Progenitor cell of endocrine pancreas (in vitro differentiated cells): ENCODE measurements at places on chromosomes 3 and 15. TPM values are rescaled to one million over a fixed set of nuclear protein-coding genes. Genes with fewer than 3 reads are reported as not detected.

Gene GPR27
- 6.1 and 6.7 TPM in 2 replicates for total RNA-seq

Gene C3orf49
- total RNA-seq, result not detected in 2 replicates

Gene CYP1A2
- total RNA-seq, result not detected in 2 replicates

GRCh38 chr3:48661501-48662144 is 1.1 kb downstream of the CELSR3 start:
- peak; percentile 72 for DNase-seq

GRCh38 chr3:47006145-47006651 is 26.7 kb downstream of the NBEAL2 start:
- no peak for DNase-seq

- DNase-seq, result no peak
Measured at GRCh38 chr15:92625251-92625980, 30.2 kb downstream of the FAM174B start.

DNA sequence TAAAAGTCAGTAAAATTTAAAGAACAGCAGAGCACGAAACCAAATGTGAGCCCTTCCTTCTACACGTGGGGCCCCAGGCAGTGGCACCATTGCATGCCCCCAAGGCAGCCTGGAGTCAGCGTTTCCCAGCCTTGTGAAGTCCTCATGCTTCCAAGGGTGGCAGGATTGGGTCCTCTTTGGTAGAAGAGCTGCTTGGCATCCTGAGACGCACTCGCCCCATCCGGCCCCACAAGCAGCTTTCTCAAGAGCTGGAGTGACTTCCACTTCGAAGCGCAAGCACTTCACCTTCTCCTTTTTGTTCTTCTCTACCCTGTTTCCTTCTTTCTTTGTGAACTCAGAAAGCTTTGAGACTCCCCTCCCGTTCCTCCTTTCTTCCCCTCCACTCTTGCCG is 34.7 kb downstream of the ZNF710 start:
- DNase-seq, result no peak

GRCh38 chr15:43118829-43119228 is 13.0 kb upstream of the UBR1 start:
- no peak for DNase-seq

GRCh38 chr3:41330465-41330864 is 131.2 kb downstream of the CTNNB1 start:
- DNase-seq, result no peak

GRCh38 chr3:105401691-105402149 is 35.0 kb downstream of the ALCAM start:
- DNase-seq, result no peak

Gene RAB43
- 23.8 and 24.3 TPM in 2 replicates for total RNA-seq

GRCh38 chr3:29822071-29822470 is 541.2 kb downstream of the RBMS3 start:
- DNase-seq, result no peak

Gene GHSR
- total RNA-seq, result not detected in 2 replicates

Gene LAMB2
- 273 and 278 TPM in 2 replicates for total RNA-seq

DNA sequence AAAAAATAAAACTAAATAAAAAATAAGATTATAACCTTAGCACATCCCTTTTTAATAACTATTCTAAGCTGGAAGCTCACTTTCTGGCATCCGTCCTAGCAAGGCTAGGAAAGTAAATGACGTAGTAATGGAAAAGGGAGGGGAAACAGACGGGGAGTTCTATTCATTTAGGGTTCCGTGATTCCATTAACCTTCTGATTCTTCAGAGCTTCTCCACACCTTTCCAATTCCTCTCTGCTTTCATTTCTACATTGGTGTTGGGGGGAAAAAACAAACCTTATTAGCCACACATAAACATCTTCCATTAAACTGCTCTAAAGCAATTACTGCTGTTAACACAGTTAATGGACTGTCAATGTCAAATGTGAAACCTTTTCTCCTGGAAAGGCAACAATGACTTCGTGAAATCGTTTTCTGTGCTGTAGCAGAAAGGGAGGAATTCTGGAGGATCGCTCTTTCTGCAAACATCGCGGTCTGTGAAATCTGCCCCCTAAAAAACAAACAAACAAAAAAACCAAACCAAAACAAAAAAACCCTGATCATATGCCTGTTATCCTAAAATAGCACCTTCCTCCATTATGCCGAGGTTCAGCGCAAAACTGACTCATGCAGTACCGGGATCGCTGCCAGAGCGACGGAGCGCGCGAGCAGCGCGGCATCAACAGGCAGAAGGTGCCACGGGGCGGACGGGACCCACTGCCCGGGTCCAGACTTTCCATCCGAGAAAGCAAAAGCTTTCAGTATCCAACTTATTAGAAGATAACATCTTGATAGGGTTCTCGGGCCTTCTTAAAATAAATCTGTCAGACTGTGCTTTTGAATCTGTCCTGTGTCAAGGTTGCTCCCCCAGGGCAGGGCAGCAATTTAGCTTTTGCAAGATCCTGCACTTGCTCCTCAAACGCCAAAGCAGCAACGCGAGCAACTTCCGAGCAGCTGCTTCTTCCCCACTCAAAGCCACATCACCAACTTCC is 156.2 kb downstream of the FGF12 start:
- DNase-seq, result no peak

Gene CHRD
- total RNA-seq, result 10.2 and 13.0 TPM in 2 replicates

DNA sequence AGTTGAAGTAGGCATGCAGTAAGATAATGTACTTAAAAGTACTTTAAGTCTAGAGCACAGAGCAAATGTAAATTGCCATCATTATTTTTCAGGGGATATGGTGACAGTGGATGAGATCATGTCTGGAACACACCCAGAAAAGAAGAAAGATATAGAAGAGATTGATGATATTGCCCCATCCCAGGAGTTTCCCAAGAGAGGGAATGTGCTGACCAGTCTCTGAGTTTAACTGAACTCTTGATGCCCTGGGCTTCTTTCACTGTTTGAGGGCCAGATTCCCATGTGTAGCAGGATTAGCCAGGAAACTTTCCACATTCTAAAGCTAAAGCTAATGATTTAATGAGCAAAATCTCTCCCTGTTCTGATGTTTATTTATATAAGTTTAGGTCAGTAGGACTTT is 366.8 kb upstream of the UMPS start:
- no peak for DNase-seq

GRCh38 chr3:169147238-169148008 is 516.1 kb downstream of the MECOM start:
- DNase-seq, result peak; percentile 27

Gene ST8SIA2
- total RNA-seq, result 19.0 and 19.7 TPM in 2 replicates

DNA sequence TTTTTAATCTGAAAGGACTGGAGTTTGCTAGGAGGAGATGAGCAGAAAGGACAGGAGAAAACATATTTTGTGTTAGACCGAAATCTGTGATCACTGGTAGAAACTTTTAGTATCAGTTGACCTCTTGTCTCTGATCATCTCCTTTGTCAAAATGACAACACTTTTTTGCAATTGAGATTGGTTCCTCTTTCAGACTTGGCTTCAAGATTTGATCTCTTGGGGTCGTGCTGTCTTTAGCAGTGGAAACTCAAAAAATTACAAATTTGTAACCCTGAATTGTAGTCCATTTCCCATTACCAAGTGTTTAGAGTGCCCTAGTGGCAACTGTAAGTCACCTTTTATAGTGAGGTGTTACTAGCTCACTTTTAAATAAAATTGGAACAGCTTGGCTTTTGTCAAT is 107.4 kb downstream of the KLHL25 start:
- DNase-seq, result no peak

Gene CPNE4
- total RNA-seq, result 4.6 and 5.5 TPM in 2 replicates

DNA sequence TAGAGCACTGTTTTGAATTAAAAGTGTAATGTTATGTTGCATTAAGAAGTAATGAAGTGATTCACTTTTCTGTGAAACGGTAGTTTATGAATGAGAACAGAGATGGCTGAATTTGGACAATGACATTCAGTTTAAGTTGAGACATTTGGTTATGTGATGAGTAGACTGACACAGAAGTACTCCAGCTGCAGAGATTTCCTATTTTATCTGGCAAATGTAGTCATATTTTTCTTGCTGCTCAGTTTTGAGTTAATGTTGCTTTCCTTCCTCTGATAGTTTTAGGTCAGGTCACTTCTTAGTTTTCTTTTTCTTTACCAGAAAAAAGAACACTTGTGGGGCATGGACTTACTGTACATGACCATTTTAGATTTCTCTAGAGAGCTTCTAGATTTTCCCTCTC is 51.2 kb downstream of the ASB7 start:
- no peak for DNase-seq
